ENCODE measurements at places on chromosomes 12 and 14.

- no peak for DNase-seq
Measured at GRCh38 chr12:69913526-69913925, 88.5 kb downstream of the MYRFL start.

DNA sequence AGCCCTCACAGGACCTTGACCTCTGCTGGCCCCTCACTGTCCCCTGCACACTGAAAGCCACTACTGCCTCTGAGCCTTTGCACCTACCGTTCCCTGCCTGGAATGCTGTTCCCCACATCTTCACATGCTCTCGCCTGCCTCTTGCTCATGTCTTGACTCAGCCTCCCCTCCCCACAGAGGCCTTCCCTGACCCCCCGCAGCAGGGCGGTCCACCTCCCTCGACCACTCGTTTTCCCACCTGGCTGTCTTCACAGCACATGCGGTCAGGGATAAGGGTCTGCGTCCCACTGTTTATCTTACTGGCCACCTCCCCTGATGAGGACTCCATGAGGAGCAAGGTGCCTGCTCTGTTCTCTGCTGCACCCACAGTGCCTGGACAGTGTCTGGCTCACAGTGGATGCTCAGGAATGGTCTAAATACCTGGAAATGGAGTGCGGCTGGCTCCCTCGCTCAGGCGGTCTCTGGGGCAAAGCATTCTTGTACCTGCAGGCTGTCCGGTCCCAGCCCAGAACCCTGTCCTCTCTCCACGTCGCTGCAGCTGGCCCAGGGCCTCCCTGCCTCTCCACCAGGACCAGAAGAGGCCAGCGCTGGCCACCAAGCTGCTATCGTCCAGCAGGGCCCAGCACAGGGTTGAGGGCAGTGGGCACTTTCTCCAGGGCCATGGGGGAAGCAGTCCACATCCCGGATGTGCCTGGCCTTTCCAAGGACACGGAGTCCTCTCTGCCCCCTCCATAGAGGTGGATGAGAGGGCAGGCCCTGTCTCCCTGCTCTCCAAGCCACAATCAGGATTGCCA, 107.4 kb downstream of the NCOR2 start:
- DNase-seq, result no peak

DNA sequence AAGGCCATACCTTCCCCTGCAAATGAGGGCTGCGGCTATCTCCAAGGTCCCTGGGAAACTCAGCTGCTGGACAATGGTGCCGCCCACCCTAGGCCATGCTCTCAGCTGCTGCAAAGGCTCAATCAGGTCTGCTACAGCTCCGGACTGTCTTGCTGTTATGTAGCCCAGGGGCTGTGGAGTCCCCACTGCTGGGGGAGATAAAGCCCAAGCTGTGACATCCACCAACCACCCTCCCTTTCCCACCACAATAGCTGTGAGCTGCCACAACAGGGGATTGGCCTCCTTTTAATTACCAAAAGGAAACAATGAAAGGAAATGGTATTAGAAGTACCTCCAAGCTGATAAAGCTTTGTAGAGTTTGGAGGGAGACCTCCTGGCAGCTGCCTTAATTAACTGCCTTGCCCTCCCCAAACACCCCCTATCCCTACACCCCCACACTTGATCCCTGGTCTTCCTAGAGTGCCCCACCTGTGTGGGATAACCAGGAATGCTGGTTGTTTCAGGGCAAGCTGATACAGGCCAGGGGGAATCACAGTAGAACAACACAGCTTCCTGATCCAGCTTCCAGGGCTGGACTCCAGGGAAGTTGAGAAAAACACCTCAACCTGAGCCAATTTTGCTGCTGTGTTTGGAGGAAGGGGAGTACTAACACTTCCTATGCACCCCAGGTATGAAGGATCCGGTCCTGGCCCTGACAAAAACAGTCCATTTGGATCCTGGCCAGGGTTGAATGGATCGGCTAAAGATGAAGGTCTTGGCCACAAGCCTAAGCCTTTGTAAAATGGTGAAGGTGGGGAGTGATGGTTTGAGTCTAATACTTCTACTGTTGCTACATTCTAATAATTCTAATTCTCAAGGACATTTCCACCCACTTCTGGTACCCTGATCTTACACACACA, at the start of gene VWF:
Gene VWF, minus strand, starts transcription at position 260 of the 899 bp plus-strand sequence. CDS start 1,474 bp downstream, outside the sequence.
- no peak for DNase-seq

GRCh38 chr14:35573911-35574310, 39.9 kb downstream of the INSM2 start:
- DNase-seq, result no peak

DNA sequence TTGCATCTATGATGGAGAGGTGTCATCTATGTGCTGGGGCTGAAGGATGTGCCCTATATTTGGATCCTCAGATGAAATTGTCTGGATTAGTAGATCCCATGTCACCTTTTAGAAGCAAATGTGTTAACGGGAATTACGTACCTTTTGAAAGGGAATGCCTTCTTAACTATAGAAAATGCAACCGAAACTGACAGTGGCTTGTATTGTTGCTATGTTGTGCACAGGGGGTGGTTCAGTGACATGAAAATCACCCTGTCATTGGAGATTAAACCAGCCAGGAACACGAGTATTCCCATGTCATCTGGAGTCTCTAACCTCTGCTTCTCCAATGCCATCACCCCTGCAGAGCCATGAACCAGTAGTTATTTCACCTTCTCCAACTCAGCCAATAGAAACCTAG, 110.2 kb downstream of the METTL25 start:
- no peak for DNase-seq

- no peak for DNase-seq
Measured at GRCh38 chr12:26273811-26274210, 78.4 kb downstream of the SSPN start.

DNA sequence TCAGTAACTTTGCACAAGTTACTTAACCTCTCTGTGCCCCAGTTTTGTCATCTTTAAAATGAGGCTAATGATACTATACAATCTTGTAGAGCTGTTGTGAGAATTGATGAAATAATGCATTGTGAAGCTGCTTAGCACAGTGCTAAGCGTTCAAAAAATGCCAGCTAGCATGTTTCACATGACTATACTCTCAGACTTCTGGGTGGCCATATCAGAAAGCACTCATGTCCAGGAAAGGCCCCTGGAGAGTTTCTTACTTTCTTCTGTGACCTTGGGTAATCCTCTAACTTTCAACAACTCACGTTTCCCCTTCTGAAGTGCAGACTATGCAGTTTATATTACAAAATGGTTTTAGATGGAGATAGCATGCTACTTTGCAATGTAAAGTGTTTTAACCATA, 68.1 kb downstream of the TPH2 start:
- no peak for DNase-seq

DNA sequence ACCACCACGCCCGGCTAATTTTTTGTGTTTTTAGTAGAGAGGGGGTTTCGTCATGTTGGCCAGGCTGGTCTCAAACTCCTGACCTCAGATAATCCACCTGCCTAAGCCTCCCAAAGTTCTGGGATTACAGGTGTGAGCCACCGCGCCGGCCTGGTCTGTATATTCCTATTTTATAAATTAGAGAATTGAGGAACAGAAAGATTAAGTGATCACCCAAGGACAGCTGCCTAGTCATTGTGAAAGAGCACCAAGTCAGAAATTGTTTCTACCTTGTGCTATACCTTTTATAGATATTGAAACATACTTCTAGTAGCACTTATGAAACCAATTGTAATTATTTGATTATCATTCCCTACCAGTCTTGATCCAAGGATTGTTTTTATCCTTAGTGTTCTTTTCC, 1.9 kb downstream of the KNTC1 start:
- no peak for DNase-seq

Measured in H54 (cell line).